Ovary (tissue), 10 donors: ENCODE measurements at places on chromosomes 5 and 9. TPM values are rescaled to one million over a fixed set of nuclear protein-coding genes. Genes with fewer than 3 reads are reported as not detected.

Gene TTLL11
- 11.6 TPM for total RNA-seq

Gene PDZD2
- total RNA-seq: 29.8 TPM

Gene PAPPA
- total RNA-seq: 3.7 TPM

Gene PCDHGA7
- 5.8 TPM for total RNA-seq

Gene IFNB1
- not detected for total RNA-seq

Gene GPRIN1
- total RNA-seq: 0.23 TPM

Gene ZDHHC11B
- 4.1 TPM for total RNA-seq

- no peak overlapping the region for H3K4me3 ChIP-seq
- peaks cover 20% of the 10 kb centered on the region for H3K4me1 ChIP-seq
- H3K27ac ChIP-seq: peak overlapping the region; percentile 59
- H3K36me3 ChIP-seq: no peaks in the 10 kb centered on the region
Measured at GRCh38 chr5:172878933-172879752, 45.1 kb downstream of the ERGIC1 start.

DNA sequence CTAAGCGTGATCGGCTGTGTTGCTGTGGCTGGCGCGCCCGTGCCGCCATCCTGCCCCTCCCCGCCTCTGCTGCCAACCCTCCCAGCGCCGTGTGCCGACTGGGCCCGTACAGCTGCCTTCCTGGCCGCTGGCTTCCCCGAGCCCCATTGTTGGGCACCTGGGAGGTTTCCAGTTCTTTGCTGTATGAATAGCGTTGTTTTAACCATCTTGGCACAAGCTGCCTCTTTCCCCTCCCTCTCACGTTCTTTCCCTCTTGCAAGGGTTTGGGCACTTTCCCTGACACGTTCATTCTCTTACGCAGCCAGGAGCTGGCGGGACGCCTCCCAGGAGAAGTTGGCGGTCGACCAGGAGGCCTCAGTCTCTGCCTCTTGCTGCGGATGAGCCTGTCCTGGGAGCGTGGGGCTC lies 43.1 kb upstream of the RXRA start:
- H3K36me3 ChIP-seq: no peaks in the 10 kb centered on the region
- H3K27me3 ChIP-seq: no peaks in the 10 kb centered on the region
- no peaks in the 10 kb centered on the region for H3K4me1 ChIP-seq
- DNase-seq: peak; percentile 90

- no peak overlapping the region for H3K4me3 ChIP-seq
- H3K27ac ChIP-seq: no peak overlapping the region
- no peaks in the 10 kb centered on the region for H3K4me1 ChIP-seq
- no peaks in the 10 kb centered on the region for H3K27me3 ChIP-seq
- no peaks in the 10 kb centered on the region for H3K36me3 ChIP-seq
Measured at GRCh38 chr9:79220251-79220650, 351.5 kb upstream of the TLE4 start.

GRCh38 chr9:72980600-72981265 lies 27.9 kb upstream of the ALDH1A1 start:
- no peaks in the 10 kb centered on the region for H3K36me3 ChIP-seq
- H3K27ac ChIP-seq: no peak overlapping the region
- no peak overlapping the region for H3K4me3 ChIP-seq
- no peaks in the 10 kb centered on the region for H3K27me3 ChIP-seq

DNA sequence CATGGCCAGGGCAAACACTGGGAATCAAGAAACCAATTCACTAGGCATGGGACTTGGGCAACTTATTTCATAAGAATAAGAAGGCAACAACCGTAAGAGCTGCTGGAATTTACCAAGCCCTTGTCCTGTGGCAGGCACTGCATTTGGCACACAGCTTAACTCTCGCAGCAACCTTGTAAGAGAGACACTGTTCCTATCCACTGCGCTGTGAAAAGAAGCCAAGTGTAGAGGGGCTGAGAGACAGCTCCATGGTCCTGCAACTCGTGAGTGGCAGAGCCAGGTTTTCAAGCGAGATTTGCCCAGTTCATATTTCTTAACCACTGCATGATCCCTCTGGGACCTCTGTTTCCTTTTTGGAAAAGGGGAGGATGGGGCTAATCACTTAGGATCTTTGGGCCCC lies 129.3 kb upstream of the STC2 start:
- H3K4me3 ChIP-seq: no peak overlapping the region
- no peak overlapping the region for H3K27ac ChIP-seq
- H3K36me3 ChIP-seq: no peaks in the 10 kb centered on the region
- H3K4me1 ChIP-seq: peaks cover 2% of the 10 kb centered on the region

- DNase-seq: no peak
- H3K27me3 ChIP-seq: no peaks in the 10 kb centered on the region
- H3K4me1 ChIP-seq: no peaks in the 10 kb centered on the region
- H3K4me3 ChIP-seq: no peak overlapping the region
Measured at GRCh38 chr5:91639744-91640143, 256.6 kb upstream of the ARRDC3 start.

DNA sequence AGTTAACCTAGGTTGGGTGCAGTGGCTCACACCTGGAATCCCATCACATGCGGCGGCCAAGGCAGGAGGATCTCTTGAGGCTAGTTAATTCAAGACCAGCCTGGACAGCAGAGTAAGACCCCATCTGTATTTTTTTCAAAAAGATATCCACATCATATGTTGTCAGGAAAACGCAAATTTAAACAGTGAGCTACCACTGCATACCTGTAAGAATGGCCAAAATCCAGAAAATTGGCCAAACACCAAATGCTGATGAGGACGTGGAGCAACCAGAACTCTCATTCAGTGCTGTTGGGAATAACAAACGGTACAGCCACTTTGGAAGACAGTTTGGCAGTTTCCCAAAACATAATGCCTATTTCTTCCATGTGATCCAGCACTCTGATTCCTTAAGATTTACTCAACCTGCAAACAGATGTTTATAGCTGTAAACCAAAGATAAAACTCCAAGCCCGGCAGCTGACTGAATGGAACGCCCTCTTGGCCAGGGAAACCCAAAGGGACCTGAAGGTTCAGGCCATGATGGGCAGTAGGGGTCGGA lies 12.4 kb downstream of the CEL start:
- peak overlapping the region; percentile 85 for H3K27ac ChIP-seq
- no peak overlapping the region for H3K4me3 ChIP-seq
- no peaks in the 10 kb centered on the region for H3K27me3 ChIP-seq
- DNase-seq: no peak
- peaks cover 23% of the 10 kb centered on the region for H3K4me1 ChIP-seq

- DNase-seq: no peak
- peak overlapping the region; percentile 8 for H3K4me3 ChIP-seq
- no peaks in the 10 kb centered on the region for H3K36me3 ChIP-seq
- H3K4me1 ChIP-seq: peaks cover 2% of the 10 kb centered on the region
Measured at GRCh38 chr5:40914835-40915234, 5.5 kb downstream of the C7 start.

DNA sequence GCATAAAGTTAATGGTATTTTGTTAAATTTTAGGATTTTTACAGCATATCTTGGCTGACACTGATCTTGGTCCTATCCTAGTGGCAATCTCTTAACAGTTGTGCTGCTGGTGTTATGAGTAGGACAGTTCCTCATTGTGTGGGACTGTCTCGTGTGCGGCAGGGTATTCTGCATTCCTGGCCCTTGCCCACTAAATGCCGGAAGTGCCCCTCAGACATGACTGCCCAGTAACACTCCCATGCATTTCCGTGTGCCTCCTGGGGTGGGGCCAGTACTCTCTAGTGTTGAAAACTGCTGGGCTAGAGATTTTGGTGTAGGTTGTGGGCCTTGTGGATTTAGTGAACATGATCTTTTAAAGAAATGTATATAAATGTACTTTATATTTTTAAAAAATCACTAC lies 227.1 kb upstream of the DMRT1 start:
- H3K27me3 ChIP-seq: no peaks in the 10 kb centered on the region
- no peak overlapping the region for H3K27ac ChIP-seq
- H3K4me1 ChIP-seq: peaks cover 5% of the 10 kb centered on the region

DNA sequence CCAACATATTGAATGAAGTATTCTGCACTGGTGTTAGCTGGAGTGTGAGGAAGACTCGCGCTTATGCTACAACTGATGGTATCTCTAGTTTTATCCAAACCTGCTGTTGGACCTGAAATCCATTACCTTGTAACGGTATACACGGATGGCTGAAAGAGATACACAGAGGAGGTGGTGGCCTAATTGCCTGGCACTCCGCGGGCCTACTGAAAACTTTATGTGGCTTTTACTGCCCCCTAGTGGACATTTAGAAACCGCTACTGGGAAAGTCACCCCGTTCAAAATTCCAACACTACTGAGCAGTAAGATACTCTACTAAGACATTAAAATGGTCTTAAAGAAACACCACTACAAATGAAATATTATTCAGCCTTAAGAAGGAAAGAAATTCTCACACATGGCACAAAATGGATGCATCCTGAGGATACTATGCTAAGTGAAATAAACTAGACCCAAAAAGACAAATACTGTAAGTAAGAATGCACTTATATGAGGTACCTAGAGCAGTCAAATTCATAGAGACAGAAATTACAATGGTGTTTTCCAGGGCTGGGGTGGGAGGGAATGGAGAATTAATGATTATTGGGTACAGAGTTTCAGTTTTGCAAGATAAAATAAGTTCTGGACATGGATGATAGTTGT lies 100.4 kb downstream of the TTLL11 start:
- H3K4me1 ChIP-seq: peaks cover under 1% of the 10 kb centered on the region
- no peak overlapping the region for H3K4me3 ChIP-seq
- no peak overlapping the region for H3K27ac ChIP-seq
- DNase-seq: peak; percentile 68
- H3K27me3 ChIP-seq: no peaks in the 10 kb centered on the region
- H3K36me3 ChIP-seq: no peaks in the 10 kb centered on the region

- no peaks in the 10 kb centered on the region for H3K36me3 ChIP-seq
- no peak for DNase-seq
- no peak overlapping the region for H3K4me3 ChIP-seq
- peak overlapping the region; percentile 99 for H3K27ac ChIP-seq
Measured at GRCh38 chr5:95728494-95729114, 2.5 kb upstream of the RHOBTB3 start.

DNA sequence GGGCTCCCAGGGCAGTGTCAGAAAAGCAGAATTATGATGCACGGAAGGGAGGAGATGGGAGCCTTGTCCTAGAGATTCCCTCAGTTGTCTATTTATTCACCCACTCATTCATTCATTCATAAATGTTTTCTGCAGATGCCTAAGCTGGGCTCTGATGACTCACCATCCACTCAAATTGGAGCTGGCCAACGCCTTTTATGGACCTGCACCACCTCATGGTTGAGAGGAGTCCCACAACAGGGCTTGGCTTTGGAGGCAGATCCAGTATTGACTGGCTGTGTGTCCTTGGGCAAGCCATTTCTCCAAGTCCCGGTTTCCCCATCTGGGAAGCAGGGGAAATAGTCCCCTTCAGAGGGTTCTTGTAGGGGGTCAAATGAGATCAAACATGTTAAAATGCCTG lies 227.8 kb downstream of the MELK start:
- no peaks in the 10 kb centered on the region for H3K36me3 ChIP-seq
- H3K27me3 ChIP-seq: no peaks in the 10 kb centered on the region
- H3K4me3 ChIP-seq: no peak overlapping the region
- H3K27ac ChIP-seq: no peak overlapping the region

- no peaks in the 10 kb centered on the region for H3K36me3 ChIP-seq
- DNase-seq: no peak
- no peak overlapping the region for H3K27ac ChIP-seq
- H3K4me3 ChIP-seq: no peak overlapping the region
- no peaks in the 10 kb centered on the region for H3K27me3 ChIP-seq
- H3K4me1 ChIP-seq: peaks cover 6% of the 10 kb centered on the region
Measured at GRCh38 chr9:89926691-89927220, 321.9 kb downstream of the GADD45G start.

GRCh38 chr5:14286574-14287421 lies 143.7 kb downstream of the TRIO start:
- H3K4me3 ChIP-seq: no peak overlapping the region
- H3K36me3 ChIP-seq: no peaks in the 10 kb centered on the region
- H3K4me1 ChIP-seq: no peaks in the 10 kb centered on the region
- no peak overlapping the region for H3K27ac ChIP-seq
- DNase-seq: no peak

GRCh38 chr9:121984726-121985402 lies 108.2 kb downstream of the TTLL11 start:
- DNase-seq: no peak
- H3K27me3 ChIP-seq: no peaks in the 10 kb centered on the region
- H3K36me3 ChIP-seq: no peaks in the 10 kb centered on the region
- H3K4me1 ChIP-seq: peaks cover 2% of the 10 kb centered on the region
- H3K27ac ChIP-seq: peak overlapping the region; percentile 43
- H3K4me3 ChIP-seq: no peak overlapping the region

GRCh38 chr9:128497824-128498610 lies 6.5 kb upstream of the GLE1 start:
- no peaks in the 10 kb centered on the region for H3K4me1 ChIP-seq
- H3K4me3 ChIP-seq: no peak overlapping the region
- no peak for DNase-seq
- no peaks in the 10 kb centered on the region for H3K27me3 ChIP-seq
- no peaks in the 10 kb centered on the region for H3K36me3 ChIP-seq
- no peak overlapping the region for H3K27ac ChIP-seq

GRCh38 chr9:101706261-101706798 lies 32.1 kb downstream of the GRIN3A start:
- DNase-seq: no peak
- no peak overlapping the region for H3K4me3 ChIP-seq
- no peaks in the 10 kb centered on the region for H3K27me3 ChIP-seq

- H3K36me3 ChIP-seq: no peaks in the 10 kb centered on the region
- no peaks in the 10 kb centered on the region for H3K4me1 ChIP-seq
- H3K27me3 ChIP-seq: no peaks in the 10 kb centered on the region
Measured at GRCh38 chr5:16546732-16547131, 70.1 kb downstream of the RETREG1 start.

- no peaks in the 10 kb centered on the region for H3K36me3 ChIP-seq
- no peak for DNase-seq
Measured at GRCh38 chr5:17679597-17680203, 45.4 kb downstream of the TAF11L14 start.

DNA sequence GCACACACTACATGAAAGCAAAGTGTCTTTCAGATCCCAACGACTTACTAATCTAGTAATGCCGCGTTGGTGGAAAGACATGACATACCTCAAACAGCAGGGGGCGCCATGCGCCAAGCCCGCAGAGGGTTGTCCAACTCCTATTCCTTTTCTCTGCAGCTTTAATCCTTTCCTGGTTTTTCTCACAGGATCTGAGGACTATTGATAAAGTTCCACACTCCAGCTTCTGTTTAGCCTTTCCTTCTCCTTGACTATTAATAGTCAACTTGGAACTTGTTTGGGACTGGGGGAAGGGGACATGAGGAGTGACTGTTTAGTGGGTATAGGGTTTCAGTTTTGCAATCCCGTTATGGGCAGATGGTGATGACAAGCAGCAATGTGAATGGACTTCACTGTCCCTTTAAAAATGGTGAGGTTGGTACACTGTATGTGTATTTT lies 62.9 kb downstream of the OTULIN start:
- H3K36me3 ChIP-seq: no peaks in the 10 kb centered on the region
- DNase-seq: peak; percentile 81
- no peak overlapping the region for H3K4me3 ChIP-seq
- no peaks in the 10 kb centered on the region for H3K27me3 ChIP-seq
- H3K27ac ChIP-seq: no peak overlapping the region

DNA sequence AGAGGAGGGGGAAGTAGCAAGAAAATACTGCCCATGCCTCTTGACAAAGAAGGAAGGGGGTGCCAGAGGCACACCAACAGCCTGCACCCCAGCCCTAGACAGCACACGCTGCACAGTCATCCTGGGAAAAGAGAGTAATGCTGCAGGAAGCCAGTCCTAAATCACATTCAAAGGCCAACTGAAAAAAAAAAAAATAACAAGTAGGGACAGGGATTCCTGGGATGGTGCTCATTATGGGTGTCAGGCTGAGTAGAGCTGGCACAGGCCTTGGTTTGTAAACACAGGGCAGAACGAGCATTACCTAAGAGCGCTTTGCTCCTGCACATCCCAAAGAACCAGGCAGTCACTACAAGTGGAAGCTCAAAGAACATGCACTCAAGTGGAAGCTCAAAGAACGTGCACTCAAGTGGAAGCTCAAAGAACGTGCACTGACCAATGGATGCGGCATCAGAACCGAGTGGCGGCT lies 7.8 kb downstream of the RAPGEF1 start:
- no peak overlapping the region for H3K27ac ChIP-seq
- DNase-seq: no peak
- no peak overlapping the region for H3K4me3 ChIP-seq
- peaks cover 13% of the 10 kb centered on the region for H3K4me1 ChIP-seq
- H3K36me3 ChIP-seq: no peaks in the 10 kb centered on the region
